ENCODE measurements at places on chromosomes 12 and 14.

DNA sequence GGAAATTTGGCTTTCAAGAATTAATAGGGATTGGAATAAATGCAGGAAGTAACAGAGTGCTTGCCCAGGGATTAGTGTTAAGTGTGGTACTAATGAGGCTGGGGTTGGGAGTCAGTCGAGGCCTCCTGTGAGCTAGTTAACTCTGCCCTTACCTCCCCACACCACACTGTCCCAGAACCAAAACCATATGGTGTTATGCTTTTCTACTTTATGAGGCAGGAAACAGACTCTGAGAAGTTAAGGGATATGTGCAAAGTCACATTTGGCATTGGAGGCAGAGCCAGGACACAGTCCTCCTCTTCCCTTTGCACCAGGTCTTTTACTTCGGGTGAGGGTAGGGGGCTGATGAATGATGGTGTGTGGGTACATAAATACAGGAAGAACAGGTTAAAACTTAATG, 41.9 kb downstream of the PELI2 start:
- DNase-seq, result no peak

- no peak for DNase-seq
Measured at GRCh38 chr12:110798461-110798860, 48.3 kb upstream of the CCDC63 start.

- no peak for DNase-seq
Measured at GRCh38 chr12:3030821-3031429, 46.3 kb upstream of the TSPAN9 start.

DNA sequence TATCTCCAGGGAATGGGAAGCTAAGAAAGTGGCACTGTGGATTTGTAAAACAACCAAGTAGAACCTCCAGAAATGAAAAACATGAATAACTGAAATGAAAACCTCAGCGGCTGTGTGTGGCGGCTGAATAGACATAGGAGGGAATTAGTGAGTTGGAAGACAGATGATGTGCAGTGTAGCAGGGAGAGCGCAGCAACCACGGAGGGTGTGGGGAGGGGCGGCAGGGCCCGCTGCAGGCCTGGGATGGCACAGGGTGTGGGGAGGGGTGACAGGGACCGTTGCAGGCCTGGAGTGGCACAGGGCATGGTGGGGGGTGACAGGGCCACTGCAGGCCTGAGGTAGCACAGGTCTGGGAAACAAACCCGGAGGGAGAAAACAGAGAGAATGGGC, 51.1 kb downstream of the BEGAIN start:
- DNase-seq, result no peak

DNA sequence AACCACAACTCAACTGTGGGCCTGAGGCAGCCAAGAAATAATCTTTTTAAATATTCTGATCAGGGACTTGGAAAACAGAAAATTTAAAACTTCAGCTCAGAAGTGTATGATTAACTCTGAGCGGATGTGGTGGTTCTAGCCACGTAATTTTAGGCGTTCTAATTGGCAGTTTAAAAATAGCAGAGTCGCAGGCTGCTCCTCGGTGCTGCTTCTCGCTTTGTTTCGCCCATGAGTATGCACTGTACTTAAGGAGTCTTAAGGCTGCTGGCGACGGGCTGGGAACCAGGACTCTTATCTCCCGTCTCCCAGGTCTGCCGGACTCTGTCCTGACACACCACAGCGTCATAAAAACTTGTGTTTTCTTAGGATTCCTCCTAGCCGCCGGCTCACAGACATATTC, 113.4 kb upstream of the PELI2 start:
- DNase-seq, result peak; percentile 70

- no peak for DNase-seq
Measured at GRCh38 chr12:91108196-91108755, 3.0 kb downstream of the LUM start.

- DNase-seq, result no peak
Measured at GRCh38 chr14:94081386-94081820, 293 bp downstream of the IFI27L1 start.

GRCh38 chr12:113316155-113316554, 18.8 kb downstream of the SLC8B1 start:
- no peak for DNase-seq

- DNase-seq, result no peak
Measured at GRCh38 chr12:51448618-51449256, 24.1 kb downstream of the SLC4A8 start.

DNA sequence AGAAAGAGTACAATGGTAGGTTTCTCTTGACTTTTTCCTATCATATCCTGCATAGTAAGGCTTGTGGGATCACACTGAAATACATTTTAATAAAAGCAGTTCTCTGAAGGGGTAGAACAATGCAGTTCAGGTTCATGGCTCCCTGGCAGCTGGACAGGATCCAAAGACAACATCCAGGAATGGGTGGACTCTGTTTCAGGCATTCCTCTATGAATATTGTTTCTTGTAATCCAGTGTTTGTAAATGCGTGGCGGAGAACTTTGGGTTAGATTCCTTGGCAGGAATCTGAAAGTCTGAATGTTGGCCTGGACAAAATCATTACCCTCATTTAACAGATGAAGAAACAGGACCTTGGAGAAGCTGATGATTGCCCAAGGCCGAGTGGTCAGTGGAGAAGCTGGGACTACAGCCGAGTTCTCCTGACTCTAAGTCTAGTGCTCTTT, 43.5 kb downstream of the SYNE2 start:
- no peak for DNase-seq

GRCh38 chr12:52041695-52042123, 9.5 kb upstream of the NR4A1 start:
- no peak for DNase-seq

DNA sequence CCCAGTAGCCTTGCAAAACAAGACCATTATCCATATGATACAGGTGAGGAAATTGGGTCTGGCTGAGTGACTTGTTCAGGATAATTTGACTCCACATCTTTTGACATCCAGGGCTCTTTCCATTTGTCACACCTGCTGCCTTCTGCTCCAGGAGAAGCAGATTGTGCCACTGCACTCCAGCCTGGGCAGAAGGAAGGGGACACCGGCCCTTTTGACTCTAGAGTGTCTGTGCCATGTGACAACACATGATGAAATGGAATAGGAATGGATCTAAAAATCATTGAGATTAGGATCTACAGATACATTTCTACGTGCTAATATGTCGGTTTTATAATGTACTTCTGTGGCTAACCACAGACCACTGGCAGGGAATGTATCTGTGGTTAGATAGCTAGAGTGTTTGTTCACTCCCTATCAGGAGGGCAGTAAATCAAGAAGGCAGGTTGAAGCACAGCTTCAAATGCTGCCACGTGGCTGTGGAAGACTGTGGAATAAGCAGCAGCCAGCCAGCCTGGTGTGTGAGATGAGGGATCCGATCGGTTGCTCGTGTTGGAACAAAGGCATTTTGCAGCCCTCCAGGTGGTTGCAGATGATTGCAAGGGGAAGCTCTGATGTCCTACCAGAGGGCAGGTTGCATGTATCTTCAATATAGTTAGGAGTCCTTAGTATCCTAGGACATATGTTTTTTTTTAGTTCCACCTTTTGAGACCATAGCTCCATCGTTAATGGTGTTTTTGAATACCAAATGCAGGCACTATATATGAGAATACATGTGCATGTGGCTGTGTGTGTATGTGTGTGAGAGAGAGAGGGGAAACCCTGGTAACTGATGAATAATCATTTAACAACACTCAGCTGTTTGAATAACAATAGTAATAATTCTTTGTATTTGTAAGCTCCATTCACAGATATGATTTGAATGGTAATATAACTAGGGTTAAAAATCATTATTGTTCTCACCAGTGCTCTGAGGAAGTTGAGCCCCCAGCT, 28.6 kb downstream of the EML1 start:
- no peak for DNase-seq

DNA sequence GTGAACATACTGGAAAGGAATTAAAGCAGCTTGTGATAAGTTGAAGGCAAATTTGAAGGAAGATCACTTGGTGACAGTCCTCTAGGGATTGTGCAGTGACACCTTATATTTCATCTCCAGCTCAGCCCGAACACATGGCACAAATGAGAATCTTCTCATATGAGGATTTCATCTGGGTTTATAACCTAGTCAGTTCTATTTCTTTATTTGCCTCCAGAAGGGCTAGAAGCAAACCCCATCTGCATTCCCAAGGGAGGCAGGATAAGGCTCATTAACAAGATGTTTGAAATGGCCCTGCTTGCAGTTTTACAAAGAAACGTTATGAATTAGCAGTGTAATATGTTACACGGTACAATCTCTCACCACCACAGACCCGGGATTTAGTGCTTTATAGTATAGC, 90.7 kb upstream of the KRR1 start:
- DNase-seq, result no peak

DNA sequence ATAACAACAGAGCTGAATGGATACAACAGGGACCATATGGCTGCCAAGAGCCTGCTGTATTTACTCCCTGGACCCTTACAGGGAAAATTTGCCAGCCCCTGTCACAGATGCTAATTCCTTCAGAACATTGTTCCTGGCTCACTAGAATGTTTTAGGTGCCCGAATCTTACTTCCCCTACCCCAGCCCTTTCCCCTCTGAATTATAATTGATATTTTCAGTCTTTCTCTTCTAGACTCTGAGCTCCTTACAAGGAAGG, 235.3 kb downstream of the KSR2 start:
- DNase-seq, result no peak

GRCh38 chr12:75389061-75389460, 1.8 kb upstream of the GLIPR1L2 start:
- no peak for DNase-seq

DNA sequence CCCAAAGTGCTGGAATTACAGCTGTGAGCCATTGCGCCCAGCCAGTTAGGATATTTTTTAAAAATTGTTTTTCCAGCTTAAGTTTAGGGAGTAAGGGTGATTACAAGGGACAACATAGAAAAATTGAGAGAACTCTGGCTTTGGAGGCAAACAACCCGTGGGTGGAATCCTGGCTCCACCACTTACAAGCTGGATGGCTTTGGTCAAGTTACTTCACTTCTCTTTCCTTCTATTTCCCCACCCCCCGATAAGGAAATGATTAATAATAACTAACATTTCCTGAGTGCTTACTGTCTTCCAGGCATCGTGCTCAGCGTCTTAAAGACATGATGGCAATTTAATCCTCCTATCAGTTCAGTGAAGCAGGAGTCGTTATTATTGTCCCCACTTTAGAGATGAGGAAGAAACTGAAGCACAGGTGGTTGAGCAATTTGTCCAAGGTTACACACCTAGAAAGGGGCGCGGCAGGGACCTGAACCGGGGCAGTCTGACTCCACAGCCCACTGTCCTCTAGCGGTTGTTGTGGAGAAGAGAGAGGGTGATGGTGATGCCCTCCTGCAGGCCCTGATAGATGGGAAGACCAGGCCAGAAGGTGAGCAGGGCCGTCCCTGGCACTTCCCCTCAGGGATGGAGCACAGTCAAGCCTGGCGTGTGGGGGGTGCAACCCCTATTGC, 16.7 kb upstream of the FAIM2 start:
- no peak for DNase-seq

DNA sequence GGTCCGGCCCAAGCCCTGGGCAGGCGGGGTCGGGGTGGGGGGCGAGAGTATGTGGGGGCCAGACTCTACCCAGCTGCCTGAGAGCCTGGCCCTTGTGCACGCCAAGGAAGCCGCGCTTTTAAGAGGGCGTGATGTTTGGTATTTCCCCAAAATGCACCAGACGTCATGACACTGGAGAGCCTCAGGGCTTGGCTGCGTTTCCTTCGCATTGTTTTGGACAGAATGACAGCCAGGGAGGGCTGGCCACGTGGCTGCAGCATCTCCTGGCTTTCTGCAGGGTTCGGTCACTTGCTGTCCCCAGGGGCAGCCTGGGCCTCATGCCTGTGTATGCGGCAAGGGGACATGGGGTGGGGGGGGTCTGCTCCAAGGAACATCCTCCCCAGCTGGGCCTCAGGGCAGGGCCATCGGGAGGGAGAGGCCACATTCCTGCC, 16.1 kb upstream of the NUDT14 start:
- DNase-seq, result peak; percentile 82

DNA sequence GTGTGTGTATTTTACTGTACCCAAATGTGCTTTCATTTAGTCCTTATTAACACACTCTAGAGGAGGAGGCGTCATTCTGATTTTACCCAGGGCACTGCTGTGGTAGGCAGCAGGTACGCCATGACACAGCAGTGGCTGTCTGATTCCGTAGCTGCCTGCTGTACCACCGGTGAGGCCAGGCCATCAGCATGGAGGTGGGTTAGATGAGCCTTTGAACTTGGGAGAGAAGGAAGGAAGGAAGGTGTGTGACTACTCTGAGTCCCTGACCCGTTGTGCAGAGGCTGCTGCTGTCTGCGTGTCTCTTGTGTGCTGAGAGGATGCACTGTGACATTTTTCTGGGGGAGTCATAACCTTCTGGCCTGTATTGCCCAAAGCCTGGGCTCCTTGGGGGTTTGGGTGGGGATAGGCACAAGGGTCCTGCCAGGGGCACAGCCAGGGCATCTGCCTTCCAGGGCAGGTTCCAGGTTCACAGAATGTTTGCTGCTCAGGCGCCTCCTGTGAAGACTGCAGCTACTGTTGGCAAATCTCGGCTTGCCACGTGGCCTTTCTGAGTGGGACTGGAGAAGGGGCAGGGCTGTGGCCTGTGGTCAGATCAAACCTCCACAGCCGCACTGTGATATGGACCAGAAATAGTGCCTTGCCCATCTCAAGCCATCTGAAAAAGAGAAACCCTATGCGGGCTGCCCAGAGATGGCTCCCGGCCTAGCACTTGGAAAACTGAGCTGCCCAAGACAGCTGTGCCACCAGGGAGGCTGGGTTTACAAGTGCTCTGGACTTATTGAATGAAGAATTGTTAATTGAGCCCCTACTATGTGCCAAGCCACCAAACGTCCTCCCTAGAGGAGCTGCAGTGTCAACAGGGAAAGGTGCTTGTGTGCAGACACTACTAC, 47.1 kb downstream of the MLXIP start:
- no peak for DNase-seq

DNA sequence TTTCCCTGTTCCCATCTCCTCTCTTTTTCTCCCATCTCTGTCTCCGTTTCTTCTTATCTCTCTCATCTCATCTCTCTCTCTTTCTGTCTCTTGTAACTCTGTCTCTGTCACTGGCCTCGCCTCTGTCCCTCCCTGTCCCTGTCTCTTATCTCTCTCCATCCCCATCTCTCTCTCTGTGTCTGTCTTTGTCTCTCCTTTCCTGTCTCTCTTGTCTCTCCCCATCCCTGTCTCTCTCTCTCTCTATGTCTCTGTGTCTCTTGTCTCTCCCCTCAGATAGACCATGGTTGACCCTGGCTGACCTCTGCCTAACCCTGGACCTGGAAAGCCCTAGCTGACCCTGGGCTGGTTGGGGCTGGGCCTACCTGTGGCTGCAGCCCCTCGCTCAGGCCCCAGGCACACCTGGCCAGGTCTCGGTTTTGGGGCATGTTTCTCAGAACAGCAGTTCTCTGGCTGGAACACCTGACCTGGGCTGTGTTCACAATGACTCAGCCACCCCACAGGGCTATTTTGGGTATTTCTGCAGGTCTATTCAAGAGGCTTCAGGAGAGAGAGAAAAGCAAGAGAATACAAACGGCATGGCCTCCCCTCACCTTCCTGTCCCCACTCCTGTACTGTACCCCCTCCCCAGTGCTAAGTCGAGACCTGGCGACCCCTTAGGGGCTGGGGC, 174.4 kb downstream of the TMEM121 start:
- peak; percentile 23 for DNase-seq

DNA sequence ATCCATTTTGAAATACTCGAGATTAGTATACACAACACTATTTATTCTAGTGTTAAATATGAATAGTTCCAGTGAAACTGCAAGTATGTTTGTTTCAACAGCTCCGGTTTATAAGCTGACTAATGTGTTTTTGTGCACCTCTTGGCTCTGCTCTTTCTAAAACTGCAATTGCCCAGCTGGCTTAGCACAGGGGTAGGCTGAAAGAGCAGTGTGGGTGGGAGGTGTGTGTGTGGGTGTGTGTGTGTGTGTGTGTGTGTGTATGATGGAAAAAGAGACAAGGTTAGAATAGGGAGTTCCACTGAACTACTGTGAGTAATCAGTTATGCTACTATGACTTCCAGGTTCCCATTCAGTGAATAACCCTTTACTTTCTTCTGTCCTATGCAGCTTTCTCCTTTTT, 37.8 kb upstream of the DDHD1 start:
- no peak for DNase-seq

Data from left forelimb (tissue), 1 donor.